Activated CD4-positive, alpha-beta T cell treated with anti-CD3 and anti-CD28 coated beads, Interleukin-2, amount 50 U/mL, for 48 hours (primary cell): ENCODE measurements at places on chromosomes 1 and 21.

DNA sequence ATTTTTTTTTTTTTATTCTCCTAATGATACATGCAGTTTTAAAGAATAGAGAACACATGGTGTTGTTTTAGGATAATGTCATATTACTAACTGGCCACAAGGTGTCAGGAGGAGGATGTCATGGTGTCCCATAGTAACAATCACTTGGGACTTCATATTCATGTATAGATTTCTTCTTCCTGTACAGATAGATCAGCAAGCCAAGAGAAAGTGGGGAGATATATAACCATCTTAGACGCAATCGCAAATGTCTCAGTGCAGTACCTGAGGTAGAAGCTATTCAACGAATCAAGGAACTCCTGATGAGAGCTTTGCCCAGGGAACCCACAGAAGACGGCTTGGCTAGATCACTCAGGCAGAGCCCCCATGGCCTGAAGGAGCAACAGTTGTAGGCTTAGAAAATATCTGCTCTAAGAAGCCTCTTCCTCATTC lies 12.3 kb downstream of the OR2T11 start:
- DNase-seq: no peak

DNA sequence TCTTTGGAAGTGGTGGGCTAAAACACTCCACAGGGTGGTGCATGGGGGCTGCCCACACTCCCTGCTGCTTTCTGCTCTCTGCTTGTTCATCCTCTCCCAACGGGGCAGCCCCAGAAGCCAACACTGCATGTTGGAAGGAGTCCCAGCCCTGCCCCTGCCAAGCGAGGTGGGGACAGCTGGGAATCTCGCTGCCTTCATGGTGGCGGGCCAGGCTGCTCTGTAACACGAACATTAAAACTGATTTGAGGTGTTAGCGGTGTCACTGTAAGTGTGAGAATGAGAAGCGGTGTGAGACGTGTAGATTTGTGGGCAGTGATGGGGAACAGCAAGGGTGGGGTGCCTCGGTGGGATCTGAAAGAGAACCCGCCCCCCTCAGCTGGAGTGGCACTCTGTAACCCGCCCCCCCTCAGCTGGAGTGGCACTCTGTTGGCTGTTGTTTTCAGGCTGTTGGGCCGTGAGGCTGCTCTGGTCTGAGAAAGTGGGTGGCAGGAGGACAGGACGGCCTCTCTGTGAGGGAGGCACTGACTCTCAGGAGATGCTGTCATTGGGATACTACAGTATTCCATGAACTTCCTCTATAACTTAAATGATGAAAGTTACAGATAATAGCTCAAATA lies 80.9 kb downstream of the PCBP3 start:
- no peak for DNase-seq

DNA sequence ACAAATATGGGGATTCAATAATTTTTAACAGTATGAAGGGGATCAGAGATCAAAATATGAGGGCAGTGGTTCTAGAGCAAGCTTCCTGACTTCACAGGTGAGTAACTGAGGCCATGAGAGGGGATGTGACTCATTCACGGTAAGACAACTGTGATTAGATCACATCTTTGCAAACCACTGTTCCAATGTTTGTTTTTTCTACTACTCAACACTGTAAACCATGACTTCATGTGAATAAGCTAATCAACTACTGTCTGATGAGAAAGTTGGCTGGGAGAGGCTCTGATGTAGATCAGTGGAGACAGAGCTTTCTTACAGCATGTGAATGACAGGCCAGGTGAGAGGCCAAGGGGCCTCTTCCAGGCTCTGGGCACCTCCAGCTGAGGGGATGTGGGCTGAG lies 84.7 kb downstream of the BRINP2 start:
- no peak for DNase-seq

DNA sequence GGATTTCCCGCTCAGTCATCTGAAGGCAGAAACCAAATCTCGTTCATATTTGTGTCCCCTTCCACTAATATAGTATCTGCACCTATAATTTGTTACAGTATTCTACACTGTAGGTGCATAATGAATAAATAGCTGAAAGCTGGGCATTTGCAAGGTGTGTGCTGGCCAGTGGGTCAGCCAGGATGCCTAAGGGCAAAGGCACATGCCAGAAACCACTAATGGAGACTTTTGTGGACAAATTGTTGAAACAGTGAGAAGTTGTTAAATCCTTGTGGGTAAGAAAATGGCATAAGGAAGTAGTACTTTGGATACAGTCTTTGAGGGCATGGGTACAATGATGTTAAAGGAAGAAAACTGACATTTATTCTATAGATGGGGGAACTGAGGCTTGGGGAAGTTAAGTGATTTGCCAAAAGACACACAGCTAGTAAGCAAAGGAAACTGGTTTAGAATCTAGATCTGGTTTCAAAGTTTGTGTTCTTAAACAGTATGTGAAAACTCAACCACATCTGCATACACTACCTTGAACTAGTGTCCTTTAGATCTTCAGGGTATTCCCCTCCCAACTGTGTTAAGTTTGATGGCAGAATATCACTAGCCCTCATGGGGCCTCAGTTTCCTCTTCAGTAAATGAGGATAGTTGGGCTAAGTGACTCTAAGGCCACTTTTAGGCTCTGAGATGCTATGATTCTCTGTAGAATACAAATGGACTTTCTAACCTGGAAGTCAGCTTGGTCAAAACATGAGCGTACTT lies 26.5 kb upstream of the LRRC8C start:
- no peak for DNase-seq

GRCh38 chr1:163367721-163368120 lies 46.0 kb downstream of the NUF2 start:
- DNase-seq: no peak

DNA sequence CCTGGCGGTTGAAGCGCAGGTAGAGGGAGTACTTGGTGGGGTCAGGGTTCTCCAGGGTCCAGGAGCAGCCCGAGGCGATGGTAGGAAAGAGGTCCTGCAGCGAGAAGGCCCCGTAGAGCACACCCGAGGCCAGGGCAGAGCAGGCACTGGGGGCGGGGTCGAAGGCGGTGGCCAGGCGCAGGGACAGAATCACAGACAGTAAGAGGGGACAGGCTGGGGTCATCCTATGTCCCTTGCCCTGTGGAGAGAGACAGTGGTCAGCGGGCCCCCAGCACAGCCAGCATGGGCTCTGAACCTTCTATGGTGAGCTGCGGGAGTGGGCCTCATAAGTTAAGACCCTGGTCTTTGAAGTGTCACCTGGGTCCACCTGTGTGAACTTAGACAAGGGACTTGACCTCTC lies 7.6 kb downstream of the ADGRB2 start:
- no peak for DNase-seq

DNA sequence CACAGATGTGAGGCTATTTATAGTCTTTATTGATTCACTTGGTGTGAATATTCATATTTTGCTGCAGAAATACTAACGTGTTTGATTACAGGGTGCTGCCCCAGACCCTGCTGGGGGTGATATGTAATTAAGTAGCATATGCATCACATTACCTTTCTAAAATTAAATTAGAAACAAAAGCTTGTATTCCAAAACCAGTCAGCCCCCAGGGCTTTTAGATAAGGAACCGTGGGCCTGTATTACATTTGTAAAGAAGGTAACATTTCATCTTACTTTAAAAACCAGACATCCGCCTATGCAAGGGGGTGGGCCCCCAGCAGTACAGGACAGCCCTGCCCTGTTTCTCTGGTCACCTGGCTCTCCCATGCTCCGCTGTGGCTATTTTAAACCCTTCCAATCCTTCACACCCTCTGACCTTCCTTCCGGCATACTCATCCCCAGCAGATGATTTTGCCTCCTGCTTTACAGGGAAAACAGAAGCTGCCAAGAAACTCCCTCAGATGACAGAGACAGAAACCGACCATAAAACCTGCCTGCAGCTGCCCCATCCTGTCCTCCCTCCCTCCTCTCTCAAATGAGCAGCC lies 22.0 kb upstream of the KCNC4 start:
- DNase-seq: no peak

- DNase-seq: peak; percentile 88
These were observed 546 bp downstream of the NEK7 start for GRCh38 chr1:198157241-198157846.

DNA sequence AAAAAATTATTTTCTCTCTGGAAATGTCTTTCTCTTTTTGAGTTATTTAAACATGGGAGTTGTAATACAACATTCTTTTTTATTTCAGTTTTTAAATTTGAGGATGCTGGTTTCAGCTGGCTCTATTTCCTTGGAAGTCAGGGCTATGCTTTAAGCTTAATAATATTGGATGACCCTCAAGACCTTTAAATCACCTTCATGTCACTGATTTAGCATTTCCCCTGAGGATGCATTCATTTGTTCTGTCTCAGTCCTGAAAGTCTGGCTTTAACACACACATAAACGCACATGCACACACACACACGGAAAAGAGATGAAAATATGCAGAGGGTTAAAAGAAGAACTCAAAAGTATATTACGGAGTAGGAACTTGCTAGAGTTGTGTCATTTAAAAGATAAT lies 260.5 kb downstream of the PTBP2 start:
- DNase-seq: no peak

- DNase-seq: no peak
These were observed 52.1 kb upstream of the ETV3 start for GRCh38 chr1:157189986-157190982.

- DNase-seq: no peak
These were observed 572.1 kb upstream of the BRINP3 start for GRCh38 chr1:191049781-191050180.

DNA sequence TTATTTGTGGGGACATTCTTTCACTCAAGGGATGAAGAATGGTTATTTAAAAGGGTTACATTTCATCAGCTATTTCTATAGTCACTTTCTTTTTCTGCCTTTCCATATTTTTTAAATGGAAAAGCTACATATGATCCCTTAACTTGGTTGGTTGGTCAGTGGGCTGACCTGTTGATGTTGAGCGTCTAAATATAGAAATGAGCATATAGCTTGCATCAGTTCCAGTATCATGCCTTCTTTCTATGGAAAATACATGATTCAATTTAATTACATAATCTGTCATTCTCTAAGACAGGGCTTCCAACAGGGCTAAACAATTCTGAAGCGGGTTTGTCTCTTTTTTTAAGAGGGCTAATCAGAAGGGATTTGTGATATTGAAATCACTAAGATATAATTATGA lies 40.6 kb downstream of the TYW3 start:
- DNase-seq: no peak

- DNase-seq: peak; percentile 11
These were observed 73.5 kb downstream of the LRIG2 start for GRCh38 chr1:113146242-113147072.

- no peak for DNase-seq
These were observed 15.0 kb downstream of the RHBG start for GRCh38 chr1:156384007-156384406.

- no peak for DNase-seq
These were observed 86.3 kb upstream of the TSPAN2 start for GRCh38 chr1:115175596-115175995.
